Stimulated activated CD8-positive, alpha-beta memory T cell treated with anti-CD3 and anti-CD28 coated beads, Interleukin-15, amount 100 ng/mL, for 24 hours (primary cell): ENCODE measurements at places on chromosomes 5 and 9.

DNA sequence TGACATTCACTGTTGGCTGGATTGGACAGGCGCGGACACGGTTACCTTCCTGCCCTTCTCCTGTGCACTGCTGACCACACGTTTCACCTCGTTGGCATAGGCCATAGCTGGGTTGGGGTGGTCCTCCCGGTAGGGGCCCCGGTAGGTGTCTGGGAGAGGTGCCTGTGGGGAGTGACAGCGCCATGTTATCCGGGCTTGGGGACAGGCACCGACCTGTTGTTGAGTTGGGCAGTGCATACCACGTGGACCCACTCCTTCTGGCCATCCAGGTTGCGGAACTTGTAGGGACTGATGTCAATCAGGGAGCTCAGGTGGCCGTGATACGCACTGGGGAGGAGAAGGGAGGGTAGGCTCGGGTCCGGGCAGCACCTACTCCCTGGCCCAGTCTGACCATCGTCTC lies 8.2 kb downstream of the PHYKPL start:
- DNase-seq: no peak

DNA sequence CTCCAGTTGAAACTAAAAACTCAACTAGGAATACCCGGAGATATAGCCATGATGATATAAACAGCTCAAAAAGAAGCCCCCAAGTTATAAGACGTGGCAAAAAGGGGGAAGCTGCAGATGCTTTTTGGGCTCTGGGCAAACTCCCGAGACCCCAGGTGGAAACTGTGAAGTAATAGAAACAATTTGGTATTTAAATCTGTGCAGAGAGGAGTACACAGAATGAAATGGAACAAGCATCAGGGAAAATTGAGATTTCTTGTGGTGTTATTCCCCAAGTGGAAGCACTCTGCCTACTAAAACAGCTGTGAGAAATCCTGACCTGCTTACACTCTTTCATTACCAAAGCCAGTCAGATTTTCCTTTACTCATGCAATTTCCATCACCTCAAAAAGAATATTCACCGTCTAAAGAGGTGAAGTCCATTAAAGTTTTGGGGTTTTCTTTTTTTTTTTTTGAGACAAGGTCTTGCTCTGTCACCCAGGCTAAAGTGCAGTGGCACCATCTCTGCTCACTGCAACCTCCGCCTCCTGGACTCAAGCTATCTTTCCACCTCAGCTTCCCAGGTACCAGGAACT lies 23.5 kb downstream of the SAXO1 start:
- DNase-seq: no peak

DNA sequence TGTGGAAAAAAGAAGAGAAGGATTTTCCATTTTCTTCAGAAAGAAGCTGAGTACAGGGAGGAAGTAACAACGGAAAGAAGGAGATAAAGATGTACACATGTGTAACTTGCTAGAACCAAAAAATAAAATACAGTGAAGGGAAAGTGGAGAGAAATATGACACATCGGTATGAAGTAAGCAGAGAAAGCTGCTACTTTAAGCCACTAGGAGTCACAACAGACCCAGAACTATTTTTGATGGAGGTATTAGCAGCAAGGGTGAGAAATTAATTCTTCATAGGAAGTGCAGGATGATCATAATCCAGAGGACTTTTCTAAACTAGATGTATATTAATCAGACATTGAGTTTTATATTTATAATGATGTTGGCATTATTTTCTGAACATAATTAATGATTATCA lies 88.5 kb downstream of the FAM174A start:
- no peak for DNase-seq

GRCh38 chr9:110148384-110148783 lies 59.6 kb downstream of the C9orf152 start:
- DNase-seq: no peak

DNA sequence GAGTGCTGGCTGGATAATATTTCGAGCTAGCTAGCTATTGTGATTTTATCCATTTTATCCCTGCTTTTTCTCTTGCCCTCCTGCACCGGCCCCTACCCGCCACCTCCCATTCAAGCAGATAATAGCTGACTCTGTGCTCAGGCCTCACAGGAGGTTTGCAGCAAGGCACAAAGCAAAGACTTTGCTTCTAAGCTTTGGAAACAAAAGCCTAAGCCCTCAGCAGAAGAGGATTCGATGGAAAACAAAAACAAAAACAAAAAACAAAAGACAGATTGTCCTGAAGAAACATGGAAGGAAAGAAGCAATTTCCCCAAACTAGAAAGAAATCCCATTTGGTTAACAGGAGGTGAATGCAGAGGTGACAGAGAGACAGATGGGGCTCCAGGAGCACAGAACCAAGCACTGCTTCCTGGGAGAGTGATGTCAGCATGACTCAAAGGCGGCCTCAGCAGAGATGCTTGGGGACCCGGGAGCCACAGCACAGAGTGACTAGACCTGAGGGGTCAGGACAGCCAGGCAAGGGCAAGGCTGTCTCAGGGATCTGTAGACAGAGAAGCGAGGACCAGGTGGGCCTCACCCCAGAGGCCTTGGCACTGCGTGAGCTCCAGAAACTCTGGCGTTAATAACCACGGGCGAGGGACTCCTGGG lies 28.4 kb downstream of the MTX3 start:
- no peak for DNase-seq

DNA sequence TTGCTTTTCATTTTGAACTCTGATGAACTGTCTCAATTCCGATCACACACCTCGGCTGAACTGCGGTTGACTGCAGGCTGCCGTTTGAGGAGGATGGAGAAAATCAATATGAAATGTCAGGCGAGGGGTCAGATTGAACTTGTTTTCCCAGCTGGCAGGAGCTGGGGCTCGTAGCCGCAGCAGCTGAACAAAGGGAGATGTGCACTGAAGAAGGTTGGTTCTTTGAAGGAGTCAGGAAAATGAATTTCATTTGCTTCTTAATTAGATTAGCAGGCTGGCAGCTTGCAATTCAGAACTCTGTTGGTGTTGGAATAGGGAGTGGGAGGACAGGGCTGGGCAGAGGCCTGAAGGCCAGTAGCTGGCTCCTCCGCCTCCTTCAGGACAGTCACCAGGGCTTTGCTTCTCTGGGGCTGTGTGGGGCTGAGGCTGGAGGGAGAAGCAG lies 117.4 kb upstream of the GPR151 start:
- DNase-seq: no peak

- no peak for DNase-seq
Measured at GRCh38 chr5:36894954-36895353, 18.4 kb downstream of the NIPBL start.

DNA sequence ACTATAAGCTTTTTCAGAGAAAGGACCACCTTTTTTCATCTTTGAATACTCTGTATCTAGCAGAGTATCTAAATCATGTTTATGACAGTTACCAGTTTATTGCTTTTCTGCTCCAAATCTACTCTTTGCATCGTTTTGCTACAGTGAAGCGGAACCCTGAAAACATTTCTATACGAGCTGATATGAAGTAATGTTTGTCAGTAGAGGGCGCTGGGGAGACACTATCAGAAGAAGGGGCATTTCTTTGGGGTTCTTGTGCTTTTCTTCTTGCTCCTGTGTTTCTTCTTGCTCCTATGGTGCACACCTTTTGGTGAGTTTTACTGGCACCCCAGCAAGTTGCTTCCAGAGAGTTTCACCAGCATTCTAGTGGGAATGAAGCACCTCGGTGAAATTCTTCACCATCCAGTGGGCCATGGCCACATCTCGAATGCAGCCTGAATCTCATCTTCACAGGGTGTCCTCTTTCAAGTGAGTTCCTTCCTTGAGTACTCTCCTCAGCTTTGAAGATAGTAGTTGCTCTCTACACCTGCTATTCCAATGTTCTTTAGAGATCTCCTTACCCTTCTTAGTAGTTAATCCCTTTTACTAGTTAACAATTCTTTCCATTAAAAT lies 98.4 kb downstream of the FGF1 start:
- DNase-seq: no peak

DNA sequence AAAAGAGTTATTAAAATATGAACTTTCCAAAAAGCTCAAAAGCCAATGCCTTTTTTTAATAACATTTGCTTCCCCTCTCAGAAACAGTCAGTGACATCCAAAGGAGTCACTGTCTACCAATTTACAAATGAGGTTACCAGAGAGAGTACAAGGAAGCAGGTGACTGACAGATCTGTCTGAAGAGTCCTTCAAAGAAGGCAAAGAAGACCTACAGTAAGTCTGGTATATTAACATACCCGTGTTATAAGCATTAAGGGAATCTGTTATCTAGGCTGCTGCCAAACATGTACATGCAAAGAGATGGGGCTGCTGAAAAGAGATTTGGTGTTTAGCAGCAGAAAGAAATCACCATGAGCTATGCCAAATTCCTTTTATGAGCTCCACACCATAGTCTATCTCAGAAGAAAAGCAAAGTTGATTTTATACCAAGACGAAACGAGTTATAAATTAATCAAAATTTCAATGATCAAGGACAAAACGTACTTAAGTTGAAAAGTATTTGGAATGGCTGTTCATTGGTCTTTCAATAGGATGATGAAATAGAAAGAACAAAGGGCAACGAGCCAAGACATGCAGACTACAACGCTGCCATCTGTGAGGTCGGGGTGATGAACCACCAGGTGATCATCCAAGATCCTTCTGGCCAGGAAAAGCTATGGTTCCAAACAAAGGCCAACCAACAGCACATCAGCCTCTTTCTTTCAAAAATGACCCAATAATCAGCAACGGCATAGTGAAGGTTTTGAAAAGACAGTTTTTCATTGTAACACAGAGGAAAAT lies 8.1 kb downstream of the PRELID2 start:
- no peak for DNase-seq

DNA sequence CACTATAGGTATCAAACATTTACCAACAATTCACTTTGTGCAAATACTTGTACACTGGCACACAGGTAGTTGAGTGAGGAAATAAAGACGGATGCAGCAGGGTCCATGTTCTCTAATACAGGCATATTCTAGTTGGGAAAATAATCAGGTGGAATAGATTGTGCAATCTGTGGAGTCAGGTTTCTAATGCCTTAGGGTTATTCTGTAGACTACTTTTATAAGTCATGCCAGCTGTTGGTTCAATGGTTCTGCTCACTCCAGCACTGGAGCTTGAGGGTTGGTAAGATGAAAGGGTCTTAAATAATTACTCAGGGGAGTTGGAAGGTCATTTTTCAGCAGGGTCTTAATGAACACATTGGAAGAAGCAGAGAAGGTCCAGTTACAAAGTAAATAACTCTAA lies 690.3 kb upstream of the DMAC1 start:
- no peak for DNase-seq

GRCh38 chr5:177018341-177018740 lies 4.2 kb upstream of the ZNF346 start:
- DNase-seq: no peak

DNA sequence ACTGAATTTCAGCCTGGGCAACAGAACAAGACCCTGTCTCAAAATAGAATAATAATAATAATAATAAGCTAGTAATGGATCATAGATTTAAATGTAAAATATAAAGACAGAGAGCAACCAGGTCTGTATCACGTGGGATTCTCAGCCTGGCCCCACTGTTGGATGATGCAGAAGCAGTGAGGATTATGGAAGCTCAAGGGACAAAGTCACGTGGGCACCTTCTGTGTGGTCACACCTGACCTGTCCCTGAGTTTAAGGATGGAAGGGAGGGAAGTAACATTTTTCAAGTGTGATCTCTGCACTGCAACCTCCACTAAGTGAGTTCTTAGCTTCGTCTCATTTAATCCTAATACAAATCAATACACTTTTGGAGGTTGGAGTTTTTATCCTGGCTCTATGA lies 212.5 kb upstream of the IER5L start:
- no peak for DNase-seq

DNA sequence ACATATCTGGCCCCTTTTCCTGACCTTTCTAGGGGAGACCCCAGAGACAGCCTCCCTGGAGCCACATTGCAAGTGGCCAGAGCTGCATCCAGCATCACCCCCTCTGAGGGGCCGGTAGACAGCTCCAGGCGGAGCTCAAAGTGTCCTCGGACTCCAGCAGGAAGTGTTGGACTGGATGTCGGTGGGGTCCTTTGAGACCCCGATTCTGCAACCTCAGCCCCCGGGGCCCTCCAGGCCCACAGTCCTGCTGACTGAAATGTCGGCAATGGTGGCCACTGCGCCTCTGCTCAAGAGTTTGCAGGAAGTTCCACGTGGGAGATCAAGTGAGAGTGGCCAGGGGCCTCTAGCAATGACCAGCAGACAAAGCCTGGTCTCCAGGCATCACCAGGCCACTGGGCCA lies 115.9 kb upstream of the FOXD4L5 start:
- no peak for DNase-seq

DNA sequence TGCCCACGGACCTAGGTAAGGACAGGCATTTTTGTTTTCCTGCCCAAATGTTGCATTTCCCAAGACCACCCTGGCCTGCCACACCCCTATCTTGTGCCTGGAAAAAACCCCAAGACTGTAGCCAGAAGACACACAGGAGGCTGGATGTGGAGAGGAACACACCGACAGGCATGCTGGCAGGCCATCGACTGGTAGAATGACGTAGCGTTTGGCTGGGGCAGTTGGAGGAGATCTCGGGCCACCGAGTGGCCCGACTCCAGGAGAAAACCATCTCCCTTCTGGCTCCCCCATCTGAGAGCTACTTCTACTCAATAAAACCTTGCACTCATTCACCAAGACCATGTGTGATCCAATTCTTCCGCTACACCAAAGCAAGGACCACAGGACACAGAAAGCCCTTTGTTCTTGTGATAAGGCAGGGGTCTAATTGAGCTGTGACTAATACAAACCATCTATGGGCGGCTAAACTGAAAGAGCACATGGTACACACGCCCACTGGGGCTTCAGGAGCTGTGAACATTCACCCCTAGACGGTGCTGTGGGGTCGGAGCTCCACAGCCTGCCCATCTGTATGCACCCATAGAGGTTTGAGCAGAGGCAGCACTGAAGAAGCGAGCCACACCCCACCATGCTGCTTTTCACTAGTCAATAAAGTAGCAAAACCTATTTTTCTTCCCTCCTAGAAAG lies 38.9 kb upstream of the N4BP3 start:
- DNase-seq: no peak

DNA sequence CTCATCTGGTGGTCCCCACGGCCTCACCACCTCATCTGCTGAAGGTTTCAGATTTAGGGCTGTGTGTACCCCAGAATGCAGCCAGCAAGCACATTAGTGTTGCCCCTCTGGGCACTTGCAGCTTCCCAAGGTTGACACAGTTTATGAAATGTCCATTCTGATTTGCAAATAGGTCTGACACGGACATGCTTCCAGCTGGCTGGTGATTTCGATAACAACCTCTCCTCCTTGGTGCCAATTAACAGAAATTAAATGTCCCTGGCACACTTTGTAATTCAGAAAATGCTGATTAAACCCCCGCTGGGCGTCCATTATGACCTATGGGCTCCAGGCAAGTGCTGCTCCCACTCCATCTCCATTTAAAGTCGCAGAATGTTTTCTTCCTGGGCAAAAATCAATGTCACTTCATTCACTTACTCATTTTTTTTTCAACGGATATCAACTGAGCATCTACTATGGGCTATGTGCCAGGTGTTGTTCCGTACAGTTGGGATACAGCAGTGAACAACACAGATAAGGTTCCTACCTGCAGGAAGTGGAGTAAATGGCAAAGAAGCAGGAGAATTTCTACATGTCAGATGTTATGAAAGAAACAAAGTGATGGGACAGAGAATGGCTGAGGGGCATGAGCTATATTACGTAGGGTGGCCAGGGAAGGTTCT lies 32.0 kb downstream of the PLAC8L1 start:
- no peak for DNase-seq
